Foreskin keratinocyte (primary cell): ENCODE measurements at places on chromosomes 6 and 20.

- DNase-seq = no peak
Observed at GRCh38 chr6:143400258-143401067, 50.0 kb downstream of the ADAT2 start.

DNA sequence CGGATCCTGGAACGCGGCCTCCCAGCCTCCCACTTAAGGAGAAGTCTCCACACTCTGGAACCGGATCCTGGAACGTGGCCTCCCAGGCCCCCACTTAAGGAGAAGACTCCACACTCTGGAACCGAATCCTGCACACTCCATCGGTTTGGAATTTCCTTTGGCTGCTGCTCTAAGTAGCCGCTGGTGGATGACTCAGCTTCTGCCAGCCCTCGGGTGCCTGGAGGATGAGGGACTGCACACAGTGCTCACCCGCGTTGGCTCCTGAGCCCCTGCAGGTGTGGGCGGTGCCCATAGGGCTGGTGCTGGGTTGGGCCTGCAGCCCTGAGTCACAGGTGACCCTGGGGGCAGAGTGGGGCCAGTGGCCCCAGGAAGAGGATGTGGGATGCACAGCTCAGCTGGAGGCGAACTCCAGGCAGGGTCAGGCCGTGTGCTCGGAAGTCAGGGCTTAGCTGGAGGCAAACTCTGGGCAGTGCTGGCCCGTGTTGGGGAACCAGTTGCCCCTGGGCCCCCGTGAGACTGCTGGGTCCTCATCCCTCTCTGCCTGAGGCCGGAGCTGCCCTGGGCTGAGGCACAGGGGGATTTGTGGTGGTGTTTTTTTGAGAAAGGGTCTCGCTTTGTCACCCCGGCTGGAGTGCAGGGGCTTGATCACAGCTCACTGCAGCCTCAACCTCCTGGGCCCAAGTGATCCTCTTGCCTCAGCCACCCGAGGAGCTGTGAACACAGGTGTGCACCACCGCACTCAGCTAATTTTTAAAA lies 13.9 kb upstream of the TNFRSF6B start:
- peak; percentile 99 for DNase-seq

DNA sequence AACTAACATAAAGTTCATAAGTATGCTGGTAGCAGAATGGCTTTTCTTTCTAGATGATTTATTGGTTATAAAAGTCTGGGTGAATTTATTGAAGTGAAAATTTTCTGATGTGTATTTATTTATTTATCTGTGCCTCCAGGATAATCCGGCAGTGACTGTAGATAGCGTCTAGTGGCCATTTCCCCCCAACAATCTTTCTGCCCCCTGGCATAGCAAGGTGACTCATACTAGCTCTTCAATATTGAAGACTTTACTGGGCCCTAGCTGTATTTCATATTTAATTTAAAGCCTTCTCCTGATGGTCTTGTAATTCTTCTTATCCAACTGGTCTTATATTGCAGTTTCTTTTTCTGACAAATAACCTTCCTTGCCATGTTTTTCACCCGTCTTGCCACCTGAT lies 154.1 kb upstream of the SGK1 start:
- DNase-seq = no peak

- no peak for DNase-seq
Observed at GRCh38 chr20:53260168-53260567, 288.0 kb downstream of the TSHZ2 start.

- DNase-seq = peak; percentile 70
Observed at GRCh38 chr6:148407372-148407771, 64.7 kb downstream of the SASH1 start.

DNA sequence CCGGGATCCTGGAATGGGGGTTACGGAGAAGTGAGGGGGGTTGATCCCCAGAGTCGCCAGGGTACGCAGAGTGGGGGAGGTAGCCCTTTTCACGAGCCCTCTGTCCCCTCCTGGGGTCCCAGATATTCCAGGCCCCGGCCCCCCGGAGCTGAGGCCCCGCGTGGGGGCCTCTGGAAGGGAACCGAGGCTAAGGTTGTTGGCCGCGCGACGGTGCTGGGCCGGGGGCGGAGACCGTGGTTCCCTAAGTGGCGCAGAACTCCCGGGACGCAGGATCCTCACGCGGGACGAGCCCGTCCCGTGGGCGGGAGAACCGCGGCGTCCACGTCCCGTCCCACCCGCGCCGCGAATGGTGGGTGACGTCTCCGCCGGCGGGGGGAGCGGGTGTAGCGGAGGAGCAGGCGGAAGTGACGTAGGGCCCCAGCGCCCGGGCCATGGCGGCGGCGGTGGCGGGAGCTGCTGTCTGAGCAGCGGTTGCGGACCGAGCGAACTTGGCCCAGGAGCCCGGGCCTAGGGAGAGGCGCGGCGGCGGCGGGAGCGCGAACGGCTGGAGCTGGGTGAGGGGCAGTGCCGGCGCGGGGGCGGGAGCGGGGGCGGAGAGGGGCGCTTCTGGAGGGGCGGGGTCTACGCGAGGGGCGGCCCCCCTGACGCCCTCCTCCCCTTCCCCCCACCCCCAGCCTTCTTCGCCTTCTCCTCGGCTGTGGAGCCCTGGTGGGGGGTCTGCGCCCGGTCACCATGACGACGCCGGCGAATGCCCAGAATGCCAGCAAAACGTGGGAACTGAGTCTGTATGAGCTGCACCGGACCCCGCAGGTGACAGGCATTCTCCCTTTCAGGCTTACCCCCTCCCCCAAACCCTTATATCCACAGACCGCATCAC lies at the start of gene RING1:
Gene RING1 (plus strand): TSS at position 410 of the 877 bp plus-strand sequence. CDS start 323 bp downstream, at position 733.
- DNase-seq = peak; percentile 35

GRCh38 chr20:57450419-57450818 lies 59.2 kb downstream of the RBM38 start:
- DNase-seq = no peak

- peak; percentile 22 for DNase-seq
Observed at GRCh38 chr6:96626759-96627364, 63.9 kb downstream of the FHL5 start.

DNA sequence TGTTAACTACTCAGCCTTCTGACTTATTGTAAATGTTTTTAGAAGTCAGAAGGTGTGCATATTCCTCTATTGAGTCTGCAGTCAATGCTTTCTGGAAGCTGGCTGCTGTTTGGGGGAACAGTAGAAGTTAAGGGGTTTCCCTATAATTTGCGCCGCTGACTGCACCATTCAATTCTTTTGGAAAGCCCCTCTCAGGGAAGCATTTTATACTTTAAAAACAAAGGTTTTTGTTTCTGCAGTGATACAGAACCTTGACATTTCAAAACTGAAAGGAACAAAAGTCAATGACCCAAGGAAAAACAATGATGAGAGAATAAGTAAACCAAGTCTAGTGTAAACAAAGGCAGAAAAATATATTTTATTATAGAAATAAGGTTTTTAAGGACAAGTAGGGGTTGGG lies 120.8 kb upstream of the TNFAIP3 start:
- DNase-seq = no peak

DNA sequence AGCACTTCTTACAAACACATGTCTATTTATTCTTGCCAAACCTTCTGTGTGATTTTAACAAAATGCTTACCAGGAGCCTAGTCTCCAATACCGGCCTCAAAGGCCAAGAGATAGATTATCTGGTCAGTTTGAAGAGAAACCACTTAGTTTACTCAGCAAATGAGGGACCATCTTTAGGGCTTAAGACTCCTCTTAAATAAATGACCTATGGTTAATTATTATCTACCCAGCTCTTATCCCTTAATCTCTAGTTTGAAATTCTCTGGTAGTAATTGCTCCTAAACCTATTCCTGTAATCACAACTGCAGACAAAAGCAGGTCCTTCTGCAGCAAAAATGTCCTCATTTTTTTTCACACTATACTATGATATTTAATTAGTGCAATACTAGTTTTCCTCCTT lies 301.8 kb downstream of the KIF16B start:
- DNase-seq = no peak

DNA sequence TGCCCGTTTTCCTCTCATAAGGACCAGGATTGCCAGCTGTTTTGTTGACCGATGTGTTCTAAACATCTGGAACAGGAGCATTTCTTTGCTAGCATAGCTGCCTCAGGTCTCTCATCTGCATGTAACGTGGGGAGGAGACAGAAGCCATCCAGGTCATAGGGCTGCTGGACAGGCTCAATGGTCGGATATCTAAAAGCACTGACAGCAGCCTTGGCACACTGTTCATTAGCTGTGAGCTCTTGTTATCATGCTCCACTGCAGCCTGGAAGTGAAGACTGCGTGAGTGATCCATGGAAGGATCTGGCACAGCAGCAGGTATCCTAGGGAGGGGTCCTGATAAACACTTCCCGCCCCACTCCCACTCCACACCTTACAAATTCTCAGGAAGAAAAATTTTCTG lies 175.3 kb downstream of the LRFN2 start:
- no peak for DNase-seq

DNA sequence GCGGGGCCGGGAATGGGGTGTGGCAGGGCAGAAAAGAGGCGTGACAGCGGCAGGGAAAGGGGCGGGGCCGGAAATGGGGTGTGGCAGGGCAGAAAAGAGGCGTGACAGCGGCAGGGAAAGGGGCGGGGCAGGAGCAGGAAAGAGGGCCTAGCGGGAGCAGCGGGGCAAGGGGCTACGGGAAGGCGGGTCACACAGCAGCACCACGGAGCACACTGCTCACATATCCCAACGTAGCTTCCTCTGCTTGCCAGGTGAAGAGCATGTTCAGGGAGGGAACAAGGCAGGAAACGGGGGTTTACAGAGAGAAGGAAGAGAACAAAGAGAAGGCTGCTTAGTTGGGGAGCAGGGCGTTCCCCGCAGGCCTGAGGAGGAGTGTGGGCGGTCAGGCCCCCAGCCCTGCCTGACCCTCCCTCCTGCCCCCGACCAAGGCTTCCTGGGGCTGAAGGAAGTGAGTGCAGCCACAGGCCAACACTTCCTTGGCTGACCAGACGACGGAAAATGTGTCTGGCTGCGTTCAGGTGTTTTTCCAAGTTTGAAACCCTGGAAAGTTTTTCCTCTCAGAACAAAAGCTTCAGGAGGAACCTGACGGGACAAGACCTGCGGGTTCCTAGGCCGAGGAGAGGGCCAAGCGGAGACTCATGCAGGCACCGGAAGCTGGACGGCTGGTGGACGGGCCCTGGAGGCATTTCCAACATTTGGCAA lies 13.8 kb downstream of the UCKL1 start:
- DNase-seq = peak; percentile 37

GRCh38 chr6:85402922-85403321 lies 47.0 kb upstream of the NT5E start:
- peak; percentile 94 for DNase-seq

DNA sequence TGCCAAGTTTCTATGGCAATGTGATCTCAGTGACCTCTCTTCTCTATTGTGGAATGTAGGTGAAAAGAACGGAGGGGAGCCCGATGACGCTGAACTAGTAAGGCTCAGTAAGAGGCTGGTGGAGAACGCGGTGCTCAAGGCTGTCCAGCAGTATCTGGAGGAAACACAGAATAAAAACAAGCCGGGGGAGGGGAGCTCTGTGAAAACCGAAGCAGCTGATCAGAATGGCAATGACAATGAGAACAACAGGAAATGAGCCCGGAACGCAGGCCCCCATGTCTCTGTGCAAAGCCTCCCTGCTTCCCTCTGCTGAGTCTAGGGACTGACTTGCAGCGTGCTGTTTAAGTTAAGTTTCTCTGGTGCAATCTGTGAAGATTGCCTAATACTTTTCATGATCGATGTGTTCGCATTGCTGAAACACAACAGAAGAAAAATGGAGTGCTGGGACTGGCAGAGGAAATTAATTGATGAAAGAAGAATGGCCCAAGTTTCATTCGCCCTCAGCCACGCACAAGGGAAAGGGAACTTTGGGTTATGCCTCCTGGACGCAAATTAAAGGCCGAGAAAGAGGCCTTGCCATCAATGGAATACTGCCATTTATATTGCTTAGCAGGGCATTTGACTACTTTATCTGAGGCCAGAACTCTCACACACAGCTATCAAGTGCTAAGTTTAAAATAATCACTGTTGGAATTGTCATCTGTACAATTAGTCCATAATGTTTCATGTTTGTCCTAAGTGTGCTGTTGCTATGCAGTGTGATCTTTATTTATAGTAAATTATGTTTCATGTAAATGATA lies 146.4 kb downstream of the AKAP7 start:
- DNase-seq = no peak

- no peak for DNase-seq
Observed at GRCh38 chr6:122666418-122666817, 56.2 kb downstream of the PKIB start.

GRCh38 chr6:69820438-69820837 lies 23.6 kb upstream of the LMBRD1 start:
- DNase-seq = no peak

GRCh38 chr20:61881416-61881815 lies 184.3 kb downstream of the TAF4 start:
- no peak for DNase-seq

DNA sequence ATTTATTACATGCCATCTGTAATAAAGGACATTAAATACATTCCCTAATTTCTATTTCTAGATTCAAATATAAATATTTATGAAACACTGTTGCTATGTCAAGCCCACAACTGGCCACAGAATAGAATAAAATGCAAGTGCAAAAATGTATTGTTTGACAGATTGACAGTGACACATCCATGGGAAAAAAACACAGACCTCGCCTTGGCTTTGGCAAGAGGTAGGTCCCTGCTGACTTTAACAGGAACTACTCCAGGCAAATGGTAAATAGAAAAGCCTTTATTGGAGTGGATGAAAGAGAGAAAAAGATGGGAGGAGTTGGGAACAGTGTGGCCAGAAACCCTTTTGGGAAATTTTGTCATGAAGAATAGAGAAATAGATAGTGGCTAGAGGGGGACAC lies 622.9 kb downstream of the UTRN start:
- DNase-seq = no peak

DNA sequence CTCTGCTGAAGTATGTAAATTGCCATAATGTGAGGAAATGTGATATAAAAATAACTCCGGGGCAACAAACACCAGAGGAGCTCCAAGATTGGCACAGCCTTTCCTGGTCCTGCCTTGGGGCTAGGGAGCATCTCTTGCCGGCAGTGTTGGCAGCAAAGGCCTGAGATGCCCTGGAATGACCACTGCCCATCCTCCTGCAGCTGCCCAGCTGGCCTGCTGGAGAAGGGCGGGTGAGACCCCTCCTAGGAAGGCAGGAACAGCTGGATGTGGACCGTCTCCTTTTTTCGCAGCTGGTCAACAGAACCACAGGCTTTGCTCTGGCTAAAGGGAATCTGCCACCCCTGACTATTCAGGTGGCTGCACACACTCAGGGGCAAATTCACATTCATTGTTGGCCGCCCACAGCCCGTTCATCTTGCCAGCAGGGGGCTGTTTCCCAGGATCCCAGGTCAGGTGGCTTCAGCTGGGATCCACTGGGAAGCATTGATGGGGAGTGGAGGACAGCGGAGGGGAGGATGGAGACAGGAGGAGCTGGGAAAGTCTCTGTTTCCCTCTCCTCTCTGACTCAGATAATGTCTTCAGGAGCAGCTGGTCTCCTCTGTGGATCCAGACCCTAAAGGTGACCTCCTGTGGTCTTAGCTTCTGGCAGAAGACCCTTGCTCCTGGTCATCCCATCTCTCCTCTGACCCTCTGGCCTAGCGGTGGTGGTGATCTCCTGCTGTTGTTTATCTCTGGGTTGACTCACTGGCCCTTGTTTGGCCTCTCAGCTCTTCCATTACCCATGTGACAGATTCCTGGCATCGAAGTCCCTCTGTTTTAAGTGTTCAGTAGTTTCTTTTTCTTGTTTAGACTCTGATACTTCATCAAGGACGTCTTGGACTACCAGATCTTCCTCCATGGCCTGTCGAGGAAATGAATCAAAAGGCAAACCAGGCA lies 336.7 kb downstream of the DHX35 start:
- no peak for DNase-seq

GRCh38 chr6:64932486-64932885 lies 774.5 kb downstream of the EYS start:
- DNase-seq = peak; percentile 77

GRCh38 chr20:33659341-33660034 lies 2.6 kb upstream of the C20orf144 start:
- no peak for DNase-seq
